Stimulated activated CD8-positive, alpha-beta memory T cell treated with anti-CD3 and anti-CD28 coated beads, Interleukin-15, amount 100 ng/mL, for 4 hours (primary cell): ENCODE measurements at places on chromosomes 3 and 15.

DNA sequence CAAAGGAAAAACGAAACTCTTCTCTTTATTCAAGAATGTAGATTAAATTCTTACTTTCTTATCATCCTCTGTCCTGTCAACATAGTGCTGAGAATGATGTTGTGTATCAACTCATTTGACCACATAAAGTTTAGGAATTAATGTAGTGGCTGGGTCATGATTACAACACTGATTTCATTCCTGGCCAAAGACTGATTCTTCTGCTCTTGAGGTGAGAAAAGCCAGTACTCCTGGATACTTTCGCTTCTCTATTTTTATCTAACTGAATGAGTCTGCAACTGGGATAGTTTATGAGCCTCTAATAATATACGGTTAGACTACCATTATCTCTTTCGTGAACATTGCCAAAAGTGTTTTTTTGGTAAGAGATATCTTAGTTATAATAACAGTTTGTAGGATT, 173.0 kb downstream of the LPP start:
- DNase-seq = no peak

DNA sequence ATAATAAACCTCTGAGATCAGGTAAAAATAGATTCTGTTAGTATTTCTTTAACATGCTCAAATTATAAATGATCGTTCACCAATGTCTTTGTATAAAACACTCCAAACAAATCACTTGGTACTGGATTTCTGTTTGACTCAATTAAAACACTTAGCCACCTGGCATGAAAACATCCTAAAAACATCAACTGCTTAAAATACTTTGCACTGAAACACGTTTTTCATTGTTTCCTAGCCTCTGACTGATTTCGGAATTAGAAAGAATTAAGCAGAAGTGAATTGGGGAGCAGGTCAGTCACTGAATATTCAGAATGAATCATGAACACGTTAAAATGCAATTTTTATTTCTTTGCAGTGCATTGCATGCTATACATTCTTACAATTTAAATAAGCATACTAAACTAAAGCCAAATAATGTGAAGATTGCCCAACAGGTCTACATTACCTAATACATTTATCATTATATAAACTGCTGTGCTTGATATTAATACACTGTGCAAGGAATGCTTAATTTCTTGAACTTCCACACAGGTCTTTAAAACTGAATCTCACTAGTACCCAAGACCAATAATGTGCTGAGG, 1.6 kb downstream of the THRB start:
- DNase-seq = no peak

DNA sequence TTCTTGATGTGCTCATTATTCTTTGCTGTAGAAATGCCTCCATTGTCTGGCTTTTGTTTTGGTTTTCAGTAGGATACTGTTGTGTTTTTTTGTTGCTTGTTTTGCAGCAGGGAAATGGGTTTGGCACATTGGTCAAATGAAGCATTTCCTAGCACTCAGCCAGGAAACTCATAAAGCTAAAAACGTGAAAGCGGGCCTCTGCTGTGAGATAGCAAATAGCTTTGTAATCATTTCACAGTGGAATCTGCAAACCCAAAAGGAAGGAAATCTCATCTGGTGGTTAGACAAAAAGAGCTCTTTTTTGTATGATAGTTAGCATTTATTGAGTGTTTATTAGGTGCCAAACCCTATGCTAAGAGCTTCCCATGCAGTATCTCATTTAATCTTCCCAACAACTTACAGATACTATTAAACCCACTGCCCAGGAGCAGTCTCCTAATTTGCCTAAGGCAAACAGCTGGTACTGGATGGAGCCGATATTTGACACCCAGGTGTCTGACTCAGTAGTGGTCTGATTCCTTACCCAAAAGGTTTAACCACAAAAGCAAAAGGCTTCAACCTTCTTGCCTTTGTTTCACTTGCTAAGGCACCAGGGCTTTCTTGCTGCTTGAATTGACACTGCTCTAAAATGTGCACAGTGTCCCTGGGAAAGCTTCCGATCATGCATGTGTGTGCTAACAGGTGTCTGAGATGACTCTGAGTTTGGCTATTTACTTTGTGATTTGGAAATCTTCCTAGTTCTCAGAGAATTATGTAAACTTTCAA, 527.9 kb upstream of the MDFIC2 start:
- DNase-seq = no peak

- no peak for DNase-seq
These were observed 459.6 kb upstream of the DPH6 start for GRCh38 chr15:36005542-36005941.

DNA sequence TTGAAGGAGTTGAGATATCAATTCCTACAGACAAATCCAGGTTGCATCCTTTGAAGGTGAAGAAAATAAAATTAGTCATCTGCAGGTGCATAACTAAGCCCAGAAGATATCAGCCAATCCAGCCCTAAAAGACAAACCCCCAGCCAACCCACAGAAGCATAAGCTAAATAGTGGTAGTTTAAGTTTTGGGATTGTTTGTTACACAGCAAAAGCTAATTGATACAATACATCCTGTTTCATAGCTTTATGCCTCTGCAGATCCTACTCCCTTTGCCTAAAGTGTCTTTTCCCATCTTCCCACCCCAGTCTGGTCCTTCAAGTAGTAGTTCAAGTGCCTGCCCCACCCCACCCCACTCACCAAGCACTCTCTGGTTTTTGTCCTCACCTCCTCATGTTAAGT, 48.6 kb upstream of the CAPN7 start:
- no peak for DNase-seq

GRCh38 chr3:110767838-110768237, 303.8 kb upstream of the NECTIN3 start:
- no peak for DNase-seq

DNA sequence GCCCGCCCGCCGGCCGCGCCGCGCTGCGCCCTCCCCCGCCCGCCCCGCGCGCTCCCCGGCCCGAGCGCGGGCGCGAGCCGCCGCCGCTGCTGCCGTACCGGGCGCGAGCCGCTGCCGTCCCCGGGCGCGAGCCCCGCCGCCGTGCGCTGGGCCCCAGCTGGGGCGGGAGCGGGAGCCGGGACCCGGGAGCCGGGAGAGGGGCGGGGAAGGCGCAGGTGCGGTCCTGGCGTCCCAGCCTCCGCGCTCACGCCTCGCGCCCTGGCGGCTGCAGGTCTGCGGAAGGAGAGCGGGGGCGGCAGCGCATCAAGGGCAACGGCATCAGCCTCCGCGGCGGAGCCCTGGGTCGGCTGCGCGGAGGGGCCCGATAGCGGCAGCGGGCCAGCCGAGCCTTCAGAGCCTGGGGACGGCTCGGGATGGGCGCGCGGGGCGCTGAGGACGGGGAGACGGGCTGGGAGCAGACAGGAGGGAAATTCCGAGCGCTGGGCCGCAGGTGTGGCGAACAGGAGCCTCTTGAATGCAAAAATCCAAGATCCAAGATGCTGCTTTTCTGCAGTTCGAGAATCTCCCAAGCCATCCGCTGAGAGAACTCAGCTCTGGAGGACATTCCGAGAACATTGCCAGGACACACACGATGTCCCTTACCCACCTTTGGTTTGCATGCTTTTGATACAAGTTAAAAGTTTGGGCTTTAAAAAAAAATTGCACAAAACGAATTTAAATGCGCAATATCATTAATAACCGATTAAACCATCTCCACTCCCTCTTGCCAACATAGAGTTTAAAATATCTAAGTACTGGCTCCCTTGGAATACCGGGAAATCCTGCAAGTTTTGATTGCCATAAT, 251.1 kb downstream of the TJP1 start:
- DNase-seq = no peak

DNA sequence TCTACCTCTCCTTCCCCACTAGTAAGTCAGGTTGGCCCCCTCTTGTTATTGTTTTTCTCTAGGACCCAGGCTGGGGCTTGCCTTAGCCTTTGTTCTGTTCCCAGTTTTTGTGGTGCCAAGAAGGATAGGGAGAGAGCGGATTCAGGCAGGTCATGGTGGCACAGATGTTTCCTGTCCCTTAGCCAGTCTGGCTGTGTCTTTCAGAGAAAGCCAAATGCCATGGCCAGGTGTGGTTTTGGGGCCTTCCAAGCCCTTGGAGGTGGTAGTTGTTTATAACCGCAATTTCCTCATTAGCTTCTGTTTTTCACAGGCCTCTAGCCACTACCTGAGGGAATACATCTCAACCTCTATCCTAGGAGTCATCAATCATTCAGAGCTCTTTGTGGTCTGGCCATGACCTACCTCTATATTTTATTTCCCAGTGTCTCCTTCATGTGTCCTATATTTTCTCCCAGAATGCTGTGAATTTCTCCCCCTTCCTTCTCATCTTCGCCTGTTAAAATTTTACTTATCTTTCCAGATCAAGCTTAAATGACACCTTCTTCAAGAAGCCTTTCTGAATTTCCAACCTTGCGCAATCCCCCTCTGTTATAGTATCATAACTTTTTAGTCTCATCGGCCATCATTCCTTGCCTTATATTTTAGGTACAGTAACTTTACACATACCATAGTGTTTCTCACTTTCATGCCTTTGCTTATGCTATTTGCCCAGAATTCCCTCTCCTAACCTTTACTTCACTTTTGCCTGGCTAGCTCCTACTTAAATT, 38.2 kb downstream of the TIMP4 start:
- no peak for DNase-seq

DNA sequence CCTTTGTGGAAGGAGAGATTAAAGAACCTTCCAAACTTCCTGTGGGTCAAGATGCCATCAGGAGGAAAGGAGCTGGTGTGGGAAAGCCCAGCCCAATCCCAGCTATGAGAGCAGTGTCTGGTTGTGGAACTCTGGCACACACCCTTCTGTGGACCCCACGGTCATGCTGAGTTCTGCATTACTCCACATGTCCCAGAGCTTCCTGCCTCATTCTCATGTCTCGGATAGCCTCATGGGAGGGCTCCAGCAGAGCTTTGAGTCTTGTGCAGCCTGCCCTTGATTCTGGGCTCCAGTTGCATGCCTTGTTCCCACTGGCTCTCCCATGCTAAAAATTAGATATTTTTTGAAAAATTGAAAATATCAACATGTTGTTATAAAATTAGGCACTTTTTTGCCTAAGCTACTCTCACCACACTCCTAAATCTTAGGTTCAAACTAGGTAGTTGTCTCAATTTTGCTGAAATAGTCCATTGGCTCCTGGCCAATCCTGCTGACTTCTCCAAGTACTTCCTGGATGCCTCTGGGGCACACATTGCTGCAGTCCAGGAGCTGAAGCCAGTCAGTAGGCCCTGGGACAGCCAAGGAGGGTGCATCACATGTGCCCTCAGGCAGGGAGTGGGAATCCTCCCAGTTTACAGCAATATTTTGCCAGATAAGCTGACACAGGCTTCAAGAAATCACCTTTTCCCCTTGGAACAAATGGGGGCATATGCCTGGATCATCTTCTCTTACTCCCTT, 144.3 kb downstream of the EEFSEC start:
- no peak for DNase-seq

GRCh38 chr15:62782071-62782841, 260.3 kb upstream of the TPM1 start:
- no peak for DNase-seq

DNA sequence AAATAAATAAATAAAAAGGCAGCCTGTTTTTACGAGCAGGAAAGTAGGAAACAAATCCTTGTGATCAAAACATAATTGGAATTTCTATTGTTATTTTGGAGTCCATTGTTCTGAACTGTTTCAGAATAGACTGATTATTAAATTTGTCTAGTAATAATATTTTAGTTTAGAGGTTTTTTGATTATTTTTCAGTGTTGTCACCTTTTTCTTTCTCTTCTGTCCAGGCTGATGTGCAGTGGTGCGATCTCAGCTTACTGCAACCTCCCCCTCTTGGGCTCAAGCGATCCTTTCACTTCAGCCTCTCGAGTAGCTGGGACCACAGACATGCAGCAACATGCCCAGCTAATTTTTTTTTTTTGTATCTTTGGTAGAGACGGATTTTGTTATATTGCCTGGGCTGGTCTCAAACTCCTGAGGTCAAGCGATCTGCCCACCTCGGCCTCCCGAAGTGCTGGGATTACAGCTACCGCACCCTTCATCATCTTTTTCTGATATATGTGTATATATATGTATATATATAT, 38.0 kb downstream of the KAT2B start:
- no peak for DNase-seq

DNA sequence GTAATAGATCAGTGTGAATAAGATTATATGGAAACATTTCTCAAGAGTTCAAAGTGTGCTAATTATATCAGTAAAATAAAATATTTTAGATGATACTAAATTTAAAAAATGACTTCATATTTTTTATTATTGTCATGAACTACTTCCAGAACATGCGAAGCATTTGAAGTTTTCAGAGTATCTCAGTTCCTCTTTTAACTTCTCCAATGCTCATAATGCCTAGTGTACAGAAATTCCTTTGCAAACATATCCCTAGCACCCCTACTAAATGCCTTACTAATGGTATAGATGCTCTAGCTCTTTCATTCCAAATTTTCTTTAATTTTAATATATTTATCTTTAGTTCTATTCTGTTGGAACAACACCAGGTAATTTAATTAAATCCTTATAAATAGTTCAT, 580.4 kb downstream of the CADM2 start:
- DNase-seq = no peak

GRCh38 chr15:33191591-33191990, 2.9 kb downstream of the FMN1 start:
- DNase-seq = no peak

GRCh38 chr3:152084441-152085158, 184.1 kb upstream of the MBNL1 start:
- no peak for DNase-seq

- DNase-seq = no peak
These were observed 68.0 kb upstream of the SNRPA1 start for GRCh38 chr15:101362986-101363566.

DNA sequence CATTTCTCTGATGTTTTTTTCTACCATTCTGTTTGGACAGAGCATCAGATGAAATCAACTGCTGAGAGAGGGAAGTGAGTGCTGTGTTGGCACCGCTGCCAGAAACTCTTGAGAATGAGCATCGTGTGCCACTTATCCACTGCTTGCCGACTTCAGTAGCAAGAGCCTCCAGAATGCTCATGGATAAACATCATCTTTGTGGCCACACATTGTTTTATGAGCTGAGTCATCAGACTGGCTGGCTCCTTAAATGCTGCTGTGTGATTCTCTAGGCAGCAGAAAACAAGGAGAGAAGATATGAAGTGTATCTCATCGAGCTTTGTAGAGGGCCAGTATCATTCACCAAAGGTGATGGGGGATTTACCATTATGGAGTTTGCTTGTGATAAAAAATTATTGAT, 3.4 kb upstream of the DOCK3 start:
- no peak for DNase-seq

GRCh38 chr3:22101811-22102210, 350.8 kb upstream of the ZNF385D start:
- no peak for DNase-seq

DNA sequence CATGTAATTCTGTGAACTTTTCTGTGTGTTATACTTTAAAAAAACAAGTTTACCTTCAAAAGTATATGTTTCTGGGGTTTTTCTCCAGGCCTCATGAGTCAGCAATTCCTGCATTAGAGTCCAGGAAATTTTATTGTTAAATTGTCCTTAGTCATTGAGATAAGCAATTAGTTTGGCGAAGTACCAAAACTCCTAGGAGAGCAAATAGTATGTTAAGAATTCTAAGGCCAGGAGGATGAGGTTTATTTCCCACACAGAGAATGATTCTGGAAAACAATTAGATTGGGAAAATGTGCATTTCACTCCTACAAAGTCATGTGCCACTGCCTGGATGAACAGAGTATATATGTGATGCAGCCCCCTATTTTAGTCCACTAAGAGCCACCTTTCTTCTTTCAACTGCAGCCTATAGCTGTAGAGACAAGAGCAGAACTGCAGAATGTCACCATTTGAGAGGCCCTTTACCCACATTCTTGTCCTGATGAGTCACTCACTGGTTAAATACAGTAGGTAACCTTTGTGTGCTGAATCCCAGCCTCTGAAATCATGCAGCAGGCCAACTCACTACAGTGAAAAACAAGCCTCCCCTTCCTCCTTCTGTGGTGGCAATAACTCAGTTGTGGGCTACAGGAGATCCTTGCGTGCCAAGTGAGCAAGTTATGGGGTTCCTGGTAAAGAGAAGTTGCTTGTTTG, 452.8 kb upstream of the THBS1 start:
- no peak for DNase-seq
